ENCODE measurements at places on chromosomes 6 and 20.

DNA sequence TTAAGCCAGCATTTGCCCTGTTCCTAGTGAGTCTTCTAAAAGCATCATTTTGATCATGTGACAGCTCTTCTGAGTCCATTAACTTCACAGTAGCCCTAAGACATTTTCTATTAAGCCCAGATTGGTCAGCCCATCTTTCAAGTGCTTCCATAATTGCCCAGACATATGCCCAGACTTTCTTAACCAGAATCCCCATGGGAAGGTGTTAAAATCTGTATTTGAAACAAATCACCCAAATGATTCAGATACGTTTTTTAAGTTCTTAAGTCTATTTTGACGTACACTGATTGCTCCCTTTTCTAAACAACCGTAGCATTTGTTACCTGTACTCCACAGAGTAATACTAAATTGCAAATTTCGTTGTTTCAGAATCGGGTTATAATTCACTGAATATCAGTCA, 89.3 kb downstream of the BCAS1 start:
- no peak for DNase-seq

DNA sequence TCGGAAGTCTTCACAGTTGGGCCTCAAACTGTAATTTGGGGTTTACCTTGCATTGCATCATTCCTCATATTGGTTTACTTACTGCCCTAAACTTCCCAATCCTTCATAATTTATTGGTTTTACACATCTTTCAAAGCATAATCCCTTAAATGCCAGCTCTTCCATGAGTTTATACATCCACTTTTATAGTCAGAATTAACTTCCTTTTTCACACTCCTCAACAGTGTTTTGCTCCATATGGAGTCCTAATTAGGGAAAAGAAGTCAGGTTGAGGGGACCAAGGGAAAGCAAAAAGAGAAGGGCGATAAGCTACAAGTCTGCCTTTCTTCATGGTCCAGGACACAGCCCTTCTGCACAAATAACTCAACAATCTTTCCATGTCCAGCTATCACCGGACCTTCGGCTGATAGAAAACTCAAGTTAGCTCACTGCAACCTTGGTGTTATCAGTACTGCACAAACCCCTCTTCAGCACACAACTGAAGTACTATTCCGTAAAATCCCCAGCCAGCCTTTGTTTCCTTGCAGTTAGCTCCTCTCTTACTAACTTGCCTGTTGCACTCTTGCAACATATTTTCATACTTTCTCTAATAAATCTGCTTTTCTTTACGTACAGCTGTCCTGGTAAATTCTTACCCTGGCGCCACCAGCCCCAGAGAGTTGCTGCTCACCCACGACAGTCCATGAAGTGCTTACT, 2.0 kb downstream of the EEF1E1 start:
- no peak for DNase-seq

DNA sequence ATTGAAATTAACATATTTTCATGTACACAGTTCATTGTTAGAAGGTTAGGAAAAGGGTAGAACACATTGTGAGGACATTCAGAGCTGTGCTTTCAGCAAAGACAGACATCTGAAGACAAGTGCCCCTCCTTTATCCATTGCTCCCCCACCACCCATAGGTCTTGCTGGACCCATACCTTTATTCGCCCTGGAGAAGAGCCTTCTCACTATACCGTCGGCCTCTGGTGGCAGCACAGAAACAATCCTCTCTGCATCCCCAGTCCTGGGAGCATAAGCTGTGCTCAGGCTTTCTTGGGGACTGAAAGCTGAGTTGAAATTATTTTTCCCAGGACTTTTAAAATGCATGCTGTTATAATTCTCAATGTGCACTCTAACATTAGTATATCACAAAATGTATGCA, 372.3 kb downstream of the EPHA7 start:
- DNase-seq: no peak

- no peak for DNase-seq
These were observed 672 bp downstream of the SIRPA start for GRCh38 chr20:1895674-1896483.

- no peak for DNase-seq
These were observed 233.1 kb downstream of the PACRG start for GRCh38 chr6:162960679-162961457.

All from esophagus squamous epithelium (tissue), 5 donors.